KBM-7 (cell line): ENCODE measurements at places on chromosomes 12 and 14.

DNA sequence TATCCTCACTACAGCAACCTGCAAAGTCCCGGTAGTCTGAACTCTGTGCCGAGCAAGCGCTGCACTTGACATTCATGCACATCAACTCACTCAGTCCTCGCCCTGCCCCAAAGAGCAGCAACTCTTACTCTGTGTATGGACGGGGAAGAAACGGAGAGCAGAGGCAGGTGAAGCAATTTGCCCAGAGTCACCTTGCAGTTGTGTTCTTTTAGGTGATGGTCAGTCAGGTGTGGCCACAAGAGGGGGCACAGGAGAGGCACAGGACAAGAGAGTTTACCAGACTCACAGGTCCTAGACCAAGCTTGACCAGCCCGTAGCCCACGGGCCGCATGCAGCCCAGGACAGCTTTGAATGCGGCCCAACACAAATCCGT lies 39.1 kb downstream of the TSPAN11 start:
- DNase-seq: no peak

DNA sequence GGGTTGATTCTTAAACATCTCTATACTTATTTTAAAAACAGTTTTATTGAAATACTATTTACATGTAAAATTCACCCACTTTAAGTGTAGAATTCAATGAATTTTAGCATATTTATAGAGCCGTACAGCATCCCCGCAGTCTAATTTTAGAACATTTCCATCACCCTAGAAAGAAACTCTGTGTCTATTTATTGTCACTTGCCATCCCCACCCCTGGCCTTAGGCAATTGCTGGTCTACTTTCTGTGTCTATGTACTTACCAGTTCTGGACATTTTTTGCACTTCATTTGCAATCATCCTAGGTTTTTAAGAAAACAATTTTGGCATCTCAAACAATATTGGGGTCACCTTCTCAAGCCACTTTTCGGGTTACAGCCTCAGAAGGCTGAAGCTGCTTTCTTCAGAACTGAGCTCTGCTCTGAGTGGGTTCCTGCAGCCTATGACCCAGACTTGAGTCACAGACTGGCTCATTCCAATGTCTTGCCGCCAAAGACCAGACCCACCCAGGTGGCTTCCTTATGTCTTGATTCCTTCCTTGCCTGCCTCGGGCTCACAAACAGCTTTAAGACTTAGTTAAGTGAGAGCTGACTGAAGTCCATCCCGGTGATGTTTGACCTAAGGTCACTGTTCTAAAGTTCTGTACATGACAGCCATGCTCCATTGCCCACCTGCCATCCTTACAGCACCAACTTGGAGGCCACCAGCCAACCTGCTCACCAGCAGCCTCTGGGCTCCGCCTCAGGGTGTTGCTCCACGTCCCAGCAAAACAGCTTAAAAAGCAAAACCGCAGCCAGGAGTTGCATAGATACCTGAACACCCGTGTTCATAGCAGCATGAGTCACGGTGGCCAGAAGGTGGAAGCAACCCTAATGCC lies 131.5 kb downstream of the CHST11 start:
- DNase-seq: no peak

GRCh38 chr12:65881348-65881961 lies 57.2 kb downstream of the HMGA2 start:
- DNase-seq: no peak

DNA sequence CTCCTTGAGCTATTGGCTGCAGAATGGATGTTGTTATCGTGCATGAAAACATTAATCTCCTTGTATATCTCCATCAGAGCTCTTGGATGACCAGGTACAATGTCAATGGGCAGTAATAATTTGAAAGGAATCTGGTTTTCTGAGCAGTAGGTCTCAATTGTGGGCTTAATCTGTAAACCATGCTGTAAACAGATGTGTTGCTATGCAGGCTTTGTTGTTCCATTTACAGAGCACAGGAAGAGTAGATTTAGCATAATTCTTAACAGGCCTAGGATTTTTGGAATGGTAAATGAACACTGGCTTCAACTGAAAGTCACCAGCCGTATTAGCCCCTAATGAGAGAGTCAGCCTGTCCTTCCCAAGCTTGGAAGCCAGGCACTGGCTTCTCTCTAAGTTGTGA lies 50.4 kb downstream of the ATG14 start:
- DNase-seq: no peak

DNA sequence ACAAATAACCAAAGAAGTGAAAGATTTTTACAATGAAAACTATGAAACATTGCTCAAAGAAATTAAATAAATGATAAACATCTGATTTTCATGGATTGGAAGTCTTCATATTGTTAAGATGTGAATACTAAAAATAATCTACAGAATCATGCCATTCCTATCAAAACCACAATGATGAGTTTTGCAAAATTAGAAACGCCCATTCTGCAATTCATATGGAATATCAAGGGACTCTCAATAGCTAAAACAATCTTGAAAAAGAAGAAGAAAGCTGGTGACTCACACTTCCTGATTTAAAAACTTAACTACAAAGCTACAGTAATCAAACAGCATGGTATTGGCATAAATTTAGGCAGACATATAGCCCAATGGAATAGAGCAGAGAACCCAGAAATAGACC lies 40.2 kb upstream of the CCT2 start:
- no peak for DNase-seq

DNA sequence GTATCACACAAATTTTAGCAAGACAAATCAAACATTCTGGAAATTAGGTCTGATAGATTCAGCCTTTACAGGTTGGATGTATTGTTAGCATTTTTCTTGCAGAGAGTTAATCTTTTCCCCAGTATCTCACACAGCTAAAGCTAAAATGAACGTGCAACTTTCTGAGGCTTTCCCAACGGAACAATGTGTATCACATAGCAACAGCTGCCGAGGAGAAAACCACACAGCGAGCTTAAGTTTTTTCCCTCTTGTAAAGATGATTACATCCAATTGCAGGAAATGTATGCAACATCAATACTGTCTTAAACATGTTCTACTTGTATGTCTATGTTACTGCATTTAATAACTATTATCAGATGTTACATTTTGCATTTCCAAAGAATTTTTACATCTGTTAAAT lies 182.2 kb downstream of the CCDC59 start:
- no peak for DNase-seq
